Osteoblast (primary cell): ENCODE measurements at places on chromosomes 3 and 15. TPM values are rescaled to one million over a fixed set of nuclear protein-coding genes. Genes with fewer than 3 reads are reported as not detected.

DNA sequence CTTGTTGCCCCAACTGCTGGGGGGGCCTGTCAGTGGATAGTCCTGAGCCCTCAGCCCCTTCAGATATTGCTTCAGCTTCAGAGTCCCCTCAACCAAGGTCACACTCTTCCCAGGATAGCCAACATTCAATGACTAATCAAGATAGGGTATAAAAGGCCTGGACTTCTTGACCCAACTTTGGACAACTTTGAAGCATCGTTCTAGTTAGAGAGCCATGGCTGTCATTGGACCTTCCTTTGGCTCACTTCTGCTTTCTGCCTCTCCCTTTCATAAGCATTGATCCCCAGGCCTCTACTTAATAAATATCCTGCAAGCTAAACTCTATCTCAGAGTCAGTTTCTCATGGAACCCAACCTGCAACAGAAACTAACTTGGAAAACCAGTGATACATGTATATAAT is 31.3 kb upstream of the DCLK3 start:
- no peak overlapping the region for H3K4me3 ChIP-seq
- no peaks in the 10 kb centered on the region for H3K27me3 ChIP-seq
- no peaks in the 10 kb centered on the region for H3K36me3 ChIP-seq
- DNase-seq, result no peak

DNA sequence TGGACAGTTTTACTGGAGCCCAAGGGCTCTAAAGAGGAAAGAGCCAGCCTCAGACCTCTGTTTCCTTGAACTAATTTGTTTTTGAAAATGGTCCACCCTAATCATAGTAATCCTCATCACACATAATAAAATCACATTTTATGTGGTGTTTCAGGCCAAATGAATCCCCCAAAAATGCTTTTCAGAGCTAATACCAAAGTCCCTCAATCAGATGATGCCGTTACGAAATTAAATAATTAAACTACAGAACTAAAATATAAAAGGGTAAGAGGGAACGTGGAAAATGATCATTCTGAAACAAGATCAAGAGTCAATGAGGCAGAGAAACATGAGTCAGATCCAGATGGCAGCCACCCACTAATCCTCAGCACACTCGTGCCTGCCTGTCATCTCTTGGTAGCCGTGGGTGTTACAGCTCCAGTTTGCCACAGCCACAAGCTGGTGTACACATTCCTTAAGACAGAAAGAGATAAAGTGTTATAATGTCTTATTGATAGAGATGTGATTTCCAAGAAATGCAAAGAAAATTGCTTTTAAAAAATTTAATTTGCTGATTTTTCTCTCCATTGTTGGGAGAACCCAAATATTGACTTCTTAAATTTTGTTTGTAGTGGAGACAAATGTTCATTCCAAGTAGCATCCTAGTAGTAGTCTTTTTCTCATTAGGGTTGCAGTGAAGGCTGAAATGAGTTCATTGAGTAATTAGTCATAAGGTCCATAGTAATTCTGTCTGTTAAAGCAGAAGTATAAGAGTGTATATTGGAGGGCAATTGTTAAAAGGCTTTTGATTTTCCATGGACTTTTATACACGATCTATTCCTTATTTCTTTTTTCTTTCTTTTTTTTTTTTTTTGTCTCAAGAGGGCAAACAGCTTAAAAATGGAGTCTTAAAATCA is 104.2 kb downstream of the AGBL1 start:
- no peaks in the 10 kb centered on the region for H3K27me3 ChIP-seq
- H3K36me3 ChIP-seq, result no peaks in the 10 kb centered on the region
- H3K27ac ChIP-seq, result no peak overlapping the region

The TM4SF4 gene
- total RNA-seq, result under 0.01 TPM in 1 of 2 replicates, not detected in the other

GRCh38 chr3:124800511-124801258 is 70.4 kb downstream of the UMPS start:
- DNase-seq, result no peak
- H3K4me1 ChIP-seq, result peaks cover 5% of the 10 kb centered on the region
- no peaks in the 10 kb centered on the region for H3K27me3 ChIP-seq
- no peak overlapping the region for H3K4me3 ChIP-seq

DNA sequence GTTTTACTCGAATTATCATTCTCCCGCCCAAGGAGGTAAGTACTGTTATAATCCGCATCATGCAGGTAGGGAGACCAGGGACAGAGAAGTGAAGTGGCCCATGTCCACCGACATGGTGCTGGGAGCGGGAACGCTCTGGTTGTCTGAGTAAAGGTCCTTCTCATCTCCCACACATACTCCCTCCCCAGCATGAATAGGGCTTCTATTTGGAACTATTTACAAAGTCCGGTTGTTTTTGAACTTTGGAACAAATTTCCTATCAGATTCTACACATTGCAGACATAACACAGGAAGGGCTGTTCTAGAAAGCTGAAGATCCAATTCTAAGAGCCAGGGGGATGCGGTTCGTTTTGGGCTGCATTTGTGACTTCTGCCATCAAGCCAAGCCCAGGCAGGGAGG is 94.8 kb upstream of the TLE3 start:
- no peak overlapping the region for H3K27ac ChIP-seq
- no peak for DNase-seq
- peaks cover 13% of the 10 kb centered on the region for H3K4me1 ChIP-seq
- H3K4me3 ChIP-seq, result no peak overlapping the region
- peaks cover 11% of the 10 kb centered on the region for H3K27me3 ChIP-seq

- H3K36me3 ChIP-seq, result peaks cover 6% of the 10 kb centered on the region
- DNase-seq, result peak; percentile 38
- H3K4me3 ChIP-seq, result no peak overlapping the region
- peaks cover 23% of the 10 kb centered on the region for H3K4me1 ChIP-seq
These were observed 43.4 kb downstream of the ARMC8 start for GRCh38 chr3:138230525-138230924.

The GATM gene
- 0.59 and 0.72 TPM in 2 replicates for total RNA-seq

DNA sequence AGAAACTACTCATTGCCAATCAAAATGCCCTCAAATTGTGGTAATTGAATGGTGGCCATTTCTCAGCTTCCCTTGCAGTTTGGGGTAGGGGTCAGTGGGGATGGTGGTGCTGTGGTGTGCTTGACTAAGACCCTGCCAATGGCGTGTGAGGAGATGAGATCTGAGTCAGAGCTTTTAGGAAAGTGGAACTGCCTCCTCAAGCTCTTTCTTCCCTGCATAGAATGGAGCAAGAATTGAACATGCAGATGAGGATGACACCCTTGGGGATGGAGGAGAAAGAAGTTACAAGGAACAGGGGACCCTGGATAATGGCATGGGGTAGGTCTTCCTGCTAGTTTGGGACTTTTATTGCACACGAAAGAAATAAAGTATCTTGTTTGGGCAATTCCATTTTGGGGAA is 188.0 kb downstream of the PEX5L start:
- no peak overlapping the region for H3K27ac ChIP-seq
- no peak overlapping the region for H3K4me3 ChIP-seq
- peaks cover 9% of the 10 kb centered on the region for H3K4me1 ChIP-seq

GRCh38 chr15:65634356-65634755 is 12.6 kb downstream of the SLC24A1 start:
- H3K27me3 ChIP-seq, result no peaks in the 10 kb centered on the region
- DNase-seq, result no peak
- H3K4me3 ChIP-seq, result no peak overlapping the region
- H3K4me1 ChIP-seq, result peaks cover 3% of the 10 kb centered on the region
- H3K36me3 ChIP-seq, result no peaks in the 10 kb centered on the region
